Fibroblast of skin of back (primary cell): ENCODE measurements at places on chromosomes 5 and 9.

DNA sequence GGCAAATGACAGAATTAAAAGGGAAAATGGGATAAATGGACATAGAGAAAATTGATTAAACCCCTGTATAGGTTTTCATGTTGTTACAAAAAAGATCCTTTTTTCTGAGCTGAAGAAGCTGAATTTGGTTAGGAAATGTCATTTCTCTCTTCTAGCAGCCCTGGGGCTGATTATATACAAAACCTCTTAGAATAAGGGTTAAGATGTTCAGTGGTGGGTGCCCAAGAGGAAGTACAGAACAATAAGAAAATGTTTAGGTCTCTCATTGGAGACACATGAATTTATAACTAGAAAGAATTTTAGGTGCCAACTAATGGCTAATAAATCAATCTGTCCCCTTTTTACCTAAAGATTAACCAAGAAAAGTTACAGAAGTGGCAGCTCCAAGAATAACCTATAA, 14.2 kb downstream of the ABHD17B start:
- no peak for DNase-seq

DNA sequence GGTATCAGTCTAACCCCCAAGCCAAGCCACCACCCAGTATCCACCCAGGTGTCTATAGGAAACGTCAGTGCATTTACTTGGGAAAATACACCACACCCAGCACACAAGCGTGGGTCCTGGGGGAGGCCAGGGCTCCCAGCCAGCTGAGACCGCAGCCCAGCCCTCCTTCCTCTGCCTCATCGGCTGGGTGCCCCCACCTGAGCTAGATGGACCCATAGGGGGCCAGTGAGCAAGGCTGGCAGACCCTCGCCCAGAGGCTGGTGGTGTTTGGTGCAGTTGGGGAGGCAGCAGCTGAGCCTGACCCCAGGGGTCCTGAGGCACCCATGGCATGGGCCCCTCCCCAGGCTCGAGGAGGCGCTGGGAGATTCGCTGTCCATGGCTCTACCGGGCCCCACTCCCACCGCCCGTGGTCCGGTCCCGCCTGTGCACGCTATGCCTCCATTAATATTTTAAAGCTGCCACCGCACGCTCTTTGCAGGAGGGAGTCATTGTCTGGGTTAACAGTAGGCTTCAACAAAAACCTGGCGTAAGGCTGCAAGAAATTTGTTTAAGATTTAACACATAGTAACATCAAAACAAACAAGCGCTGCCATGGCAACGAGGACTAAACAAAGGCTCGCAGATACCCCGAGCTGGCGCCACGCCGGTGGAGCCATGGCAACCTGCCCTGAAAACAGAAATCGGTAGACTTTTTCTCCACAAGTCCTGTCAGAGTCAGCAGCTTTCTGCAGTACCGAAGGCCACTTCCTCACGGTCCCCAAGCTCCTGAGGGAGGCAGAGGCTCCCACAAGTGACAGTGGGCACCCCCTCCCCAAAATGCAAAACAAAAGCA, 20.6 kb downstream of the TPPP start:
- peak; percentile 75 for DNase-seq

- peak; percentile 9 for DNase-seq
Measured at GRCh38 chr5:89842531-89842930, 567.0 kb downstream of the CETN3 start.

DNA sequence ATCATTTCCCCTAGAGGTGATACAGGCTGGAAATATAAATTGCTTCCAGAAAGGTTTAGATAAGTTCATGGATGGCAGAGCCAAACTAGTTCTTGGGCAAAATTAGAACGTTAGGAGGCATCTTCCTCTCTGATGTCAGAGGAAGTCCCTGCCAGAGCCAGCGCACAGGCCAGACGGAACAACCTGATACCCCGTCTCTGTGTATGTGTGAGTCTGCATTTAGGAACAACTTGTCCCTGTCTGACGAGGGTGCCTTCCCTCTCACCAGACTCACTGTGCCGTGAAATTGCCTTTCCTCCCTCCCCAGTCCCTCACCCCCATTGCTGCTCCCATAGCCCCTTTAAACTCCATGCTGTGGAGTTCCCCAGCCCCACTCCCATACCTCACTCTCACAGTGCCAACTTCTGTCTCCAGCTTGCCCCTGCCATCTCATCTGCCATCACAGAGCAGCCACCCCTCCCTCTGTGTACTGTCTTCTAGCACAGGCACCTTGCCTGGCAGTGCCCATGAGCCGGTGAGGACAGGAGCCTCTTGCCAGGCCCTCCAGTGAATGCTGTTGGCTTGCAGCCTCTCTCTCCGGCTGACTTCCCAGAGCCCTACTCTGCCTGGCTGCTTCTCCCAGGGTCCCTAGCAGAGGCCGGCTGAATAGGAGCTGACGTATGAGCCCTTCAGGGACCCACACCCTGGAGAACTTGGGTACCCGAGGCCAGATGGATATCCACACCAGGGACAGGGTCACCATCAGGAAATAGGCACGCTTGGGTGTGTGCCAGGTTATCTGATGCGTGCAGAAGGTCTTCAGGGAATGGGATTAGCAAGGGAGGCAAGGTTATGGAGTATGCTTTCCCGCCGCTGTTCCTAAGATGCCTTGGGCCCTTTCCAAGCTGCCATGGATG, 26.7 kb downstream of the UNC5A start:
- no peak for DNase-seq

DNA sequence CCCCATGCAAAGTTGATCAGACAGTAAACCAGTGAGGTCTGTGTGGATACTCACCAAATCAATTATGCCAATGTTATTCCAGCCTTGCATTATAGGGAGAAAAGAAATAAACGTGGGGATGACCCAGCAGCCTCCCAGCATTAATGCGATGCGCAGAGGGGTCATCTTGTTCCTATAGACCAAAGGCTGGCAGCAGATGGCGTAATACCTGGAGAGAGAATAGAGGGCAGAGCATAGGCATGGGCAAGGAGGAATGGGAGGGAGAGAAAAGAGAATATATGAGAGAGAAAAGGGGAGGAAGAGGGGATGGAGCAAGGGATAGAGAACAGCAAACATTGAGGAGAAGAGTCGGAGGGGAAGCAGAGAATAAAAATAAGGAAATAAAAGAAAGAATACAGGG, 131.2 kb downstream of the HTR4 start:
- DNase-seq = no peak

- DNase-seq = no peak
Measured at GRCh38 chr5:159217236-159217635, 7.9 kb upstream of the RNF145 start.

- no peak for DNase-seq
Measured at GRCh38 chr9:22067196-22067595, 58.1 kb upstream of the CDKN2B start.

DNA sequence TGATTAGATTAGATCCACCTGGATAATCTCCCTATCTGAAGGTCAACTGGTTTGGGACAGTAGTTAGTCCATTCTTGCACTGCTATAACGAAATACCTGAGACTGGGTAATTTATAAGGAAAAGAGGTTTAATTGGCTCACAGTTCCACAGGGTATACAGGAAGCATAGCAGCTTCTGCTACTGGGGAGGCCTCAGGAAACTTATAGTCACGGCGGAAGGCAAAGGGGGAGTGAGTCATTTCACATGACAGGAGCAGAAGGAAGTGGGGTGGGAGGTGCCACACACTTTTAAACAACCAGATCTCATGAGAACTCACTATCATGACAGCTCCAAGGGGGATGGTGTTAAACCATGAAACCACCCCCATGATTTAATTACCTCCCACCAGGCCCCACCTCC, 9.9 kb downstream of the C9orf40 start:
- DNase-seq = peak; percentile 24

DNA sequence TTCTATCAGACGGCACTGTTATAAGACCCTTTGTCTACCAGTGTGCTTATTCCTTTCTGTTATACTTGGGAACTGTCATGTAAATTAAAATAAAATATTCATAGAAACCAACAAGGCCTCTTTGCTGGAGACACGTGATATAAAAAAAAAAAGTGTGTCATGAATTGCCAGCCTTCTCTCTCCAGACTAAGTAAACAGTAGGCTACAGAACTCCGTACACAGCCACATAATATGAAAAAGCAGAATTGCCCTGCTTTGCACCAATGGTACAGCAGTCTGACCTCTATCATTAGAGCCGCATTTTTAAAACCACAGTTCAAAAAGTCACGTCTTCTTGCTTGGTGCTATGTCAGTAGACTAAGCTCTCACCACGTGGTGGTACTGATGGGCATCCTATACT, 231.3 kb downstream of the SEMA5A start:
- no peak for DNase-seq

DNA sequence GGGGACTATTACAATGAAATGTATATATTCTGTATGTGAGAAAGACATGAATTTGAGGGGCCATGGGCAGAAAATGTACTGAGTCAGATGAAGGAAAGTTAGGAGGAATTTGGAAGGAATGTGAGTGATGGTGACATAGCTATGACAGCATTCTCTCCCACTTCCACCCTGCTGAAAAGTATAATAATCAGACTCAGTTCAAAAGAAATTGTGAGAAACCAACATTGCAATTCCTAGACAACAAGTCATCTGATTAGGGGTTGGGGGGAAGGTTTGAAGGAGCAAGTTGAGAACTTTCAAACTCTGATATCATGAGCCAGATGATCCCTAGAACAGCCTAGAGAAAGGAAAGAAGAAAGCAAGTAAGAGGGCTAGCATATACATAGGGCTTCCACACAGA, 370.6 kb downstream of the DMRTA1 start:
- peak; percentile 88 for DNase-seq

GRCh38 chr5:38424148-38425060, 132.0 kb downstream of the LIFR start:
- DNase-seq = peak; percentile 16

GRCh38 chr9:124010665-124011321, 775 bp upstream of the LHX2 start:
- DNase-seq = peak; percentile 23

DNA sequence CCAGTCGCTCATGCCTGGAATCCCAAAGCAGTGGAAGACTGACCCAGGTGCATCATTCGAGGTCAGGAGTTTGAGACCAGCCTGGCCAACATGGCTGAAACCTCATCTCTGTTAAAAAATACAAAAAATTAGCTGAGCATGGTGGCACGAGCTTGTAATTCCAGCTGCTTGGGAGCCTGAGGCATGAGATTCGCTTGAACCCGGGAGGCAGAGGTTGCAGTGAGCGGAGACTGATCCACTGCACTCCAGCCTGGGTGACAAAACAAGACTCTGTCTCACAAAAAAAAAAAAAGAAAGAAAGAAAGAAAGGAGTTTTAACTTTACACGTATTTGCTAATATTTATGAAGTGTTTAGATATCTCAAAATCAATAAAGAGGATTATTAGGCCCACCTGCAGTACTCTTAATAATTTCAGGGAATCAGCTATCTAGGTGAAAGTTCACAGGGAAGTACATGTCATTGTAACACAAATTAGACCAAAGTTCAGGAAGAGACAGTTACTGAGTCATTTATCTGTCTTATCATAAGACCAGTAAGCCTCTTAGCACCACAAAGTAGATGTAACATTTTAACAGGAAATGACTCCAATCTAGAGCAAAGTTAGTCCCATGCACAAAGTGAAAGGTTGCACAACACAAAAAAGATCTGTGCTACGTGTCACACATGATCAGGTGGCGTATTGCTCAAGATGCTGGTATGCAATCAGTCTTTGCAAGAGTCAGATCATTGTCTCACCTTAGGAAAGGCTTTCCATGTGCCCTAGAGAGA, 34.1 kb upstream of the PLIN2 start:
- DNase-seq = peak; percentile 91

DNA sequence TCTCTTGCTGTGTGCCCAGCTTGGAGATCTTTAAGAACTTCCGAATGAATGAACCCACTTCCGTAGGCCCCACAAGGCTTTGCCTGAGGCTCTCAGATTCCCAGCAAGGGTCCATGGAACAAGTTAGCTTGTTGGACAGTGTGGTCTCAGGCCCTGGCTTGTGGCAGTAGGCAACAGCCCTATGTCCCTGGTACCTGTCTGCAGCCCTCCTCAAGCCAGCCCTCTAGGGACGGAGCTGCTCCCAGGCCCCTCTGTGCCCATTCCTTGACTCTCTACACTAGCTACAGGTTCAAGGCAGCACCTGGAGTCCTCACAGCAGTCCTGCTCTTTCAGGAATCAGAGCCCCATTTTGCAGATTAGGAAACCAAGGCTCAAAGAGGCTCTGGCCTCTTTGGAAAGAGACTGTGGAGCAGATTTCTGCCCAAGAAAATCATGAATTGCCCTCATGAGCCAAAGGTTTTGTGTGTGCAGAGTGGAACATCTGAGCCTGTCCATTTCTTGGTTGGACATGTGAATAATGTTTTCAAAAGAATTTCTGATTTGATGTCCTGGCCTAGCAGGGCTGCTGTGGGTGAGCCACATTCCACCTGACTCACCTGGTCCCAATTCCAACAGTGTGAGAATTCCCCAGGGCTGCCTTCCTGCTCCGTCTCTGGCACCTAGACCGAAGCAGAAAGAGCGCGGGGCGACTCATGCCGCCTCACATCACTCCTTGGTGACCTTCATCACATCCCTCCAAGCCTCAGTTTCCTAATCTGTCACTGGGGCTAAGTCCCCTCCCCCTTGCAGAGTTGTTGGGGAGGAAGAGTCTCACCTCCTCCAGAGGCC, 131.7 kb downstream of the BARX1 start:
- no peak for DNase-seq

GRCh38 chr5:65722575-65723403, 784 bp downstream of the NLN start:
- DNase-seq = peak; percentile 65

GRCh38 chr9:114889802-114890224, 40.6 kb downstream of the TNFSF8 start:
- DNase-seq = no peak

- no peak for DNase-seq
Measured at GRCh38 chr5:132473019-132473531, 17.5 kb downstream of the IRF1 start.

GRCh38 chr9:125707472-125707804, 430 bp upstream of the MAPKAP1 start:
- DNase-seq = no peak

GRCh38 chr9:82363682-82364081, 375.1 kb downstream of the SPATA31D1 start:
- DNase-seq = no peak

GRCh38 chr5:139751236-139751635, 44.4 kb upstream of the PSD2 start:
- DNase-seq = no peak

GRCh38 chr5:17123010-17123409, 94.4 kb upstream of the BASP1 start:
- DNase-seq = peak; percentile 58

DNA sequence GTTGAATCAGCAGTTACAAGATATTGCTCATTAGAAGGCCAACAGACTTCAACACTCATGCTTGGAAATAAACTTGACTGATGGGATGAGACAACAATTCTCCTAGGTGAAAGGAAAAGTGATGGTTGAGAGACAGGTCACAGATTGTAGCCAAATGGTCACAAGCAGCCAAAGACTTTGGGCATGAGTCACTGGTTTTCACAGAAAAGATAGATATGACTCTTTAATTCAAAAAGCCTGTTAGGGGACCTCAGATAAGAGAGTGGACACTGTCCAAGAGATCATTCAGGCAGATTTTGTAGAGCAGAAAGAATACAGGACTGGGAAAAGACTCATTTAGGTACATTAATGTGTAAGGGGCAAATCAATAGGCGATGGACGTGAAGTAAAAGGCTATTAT, 982.5 kb downstream of the MAT2B start:
- peak; percentile 7 for DNase-seq

GRCh38 chr5:95068289-95068910, 216.5 kb downstream of the MCTP1 start:
- DNase-seq = no peak
